Dorsolateral prefrontal cortex (tissue), 122 donors: ENCODE measurements at places on chromosomes 6 and 20. TPM values are rescaled to one million over a fixed set of nuclear protein-coding genes. Genes with fewer than 3 reads are reported as not detected.

GRCh38 chr20:14566505-14566904 lies 229.1 kb upstream of the FLRT3 start:
- no peak for DNase-seq

- DNase-seq = no peak
Observed at GRCh38 chr6:93337014-93337413, 82.3 kb downstream of the EPHA7 start.

DNA sequence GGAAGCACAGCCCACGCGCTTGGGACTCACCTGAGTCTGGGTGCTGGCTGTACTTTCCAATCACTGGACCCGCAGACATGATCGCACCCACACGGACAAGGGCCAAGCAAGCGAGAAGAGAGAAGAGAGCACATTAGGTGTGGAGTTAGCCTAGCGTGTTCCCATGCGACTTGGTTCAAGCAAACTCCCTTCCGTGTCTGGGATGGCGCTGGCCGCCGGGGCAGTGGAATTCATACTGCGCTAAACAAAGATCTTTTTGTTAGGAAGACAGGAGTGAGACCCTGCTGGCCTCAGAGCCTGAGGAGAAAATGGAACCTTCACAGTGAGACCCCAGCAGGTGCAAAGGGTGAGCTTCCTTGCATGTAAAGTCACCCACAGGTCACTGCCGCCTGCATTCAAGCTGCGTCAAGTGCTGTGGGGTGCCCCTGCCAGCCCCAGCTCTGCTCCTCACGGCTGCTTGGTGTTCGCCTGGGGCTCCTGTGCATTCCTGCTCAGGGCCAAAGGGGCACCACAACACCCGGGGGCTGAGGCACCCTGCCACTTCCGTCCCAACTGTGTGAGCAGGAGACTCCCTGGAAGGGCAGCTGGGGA lies 26.4 kb downstream of the PSMG4 start:
- DNase-seq = no peak

- DNase-seq = no peak
Observed at GRCh38 chr20:36116807-36117441, 37.6 kb upstream of the EPB41L1 start.

DNA sequence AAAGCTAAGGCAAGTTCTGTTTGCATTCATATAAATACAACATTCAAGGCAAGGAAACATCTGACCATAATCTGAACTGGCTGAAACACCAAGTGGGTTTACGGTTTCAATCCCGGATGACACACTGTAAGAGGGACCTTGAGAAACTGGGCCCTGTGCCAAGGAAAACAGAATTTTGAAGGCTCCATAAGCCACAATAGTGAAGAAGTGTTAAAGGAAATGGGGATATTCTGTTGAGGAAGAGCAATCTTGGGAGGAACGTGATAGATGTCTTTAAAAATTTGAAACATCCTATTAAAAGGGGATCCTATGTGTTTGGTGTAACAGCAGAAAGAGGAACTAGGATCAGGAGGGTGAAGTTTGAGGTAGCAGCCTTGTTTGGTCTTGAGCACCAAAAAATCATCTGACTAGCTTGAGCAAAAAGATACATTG lies 82.4 kb upstream of the TAB2 start:
- no peak for DNase-seq

DNA sequence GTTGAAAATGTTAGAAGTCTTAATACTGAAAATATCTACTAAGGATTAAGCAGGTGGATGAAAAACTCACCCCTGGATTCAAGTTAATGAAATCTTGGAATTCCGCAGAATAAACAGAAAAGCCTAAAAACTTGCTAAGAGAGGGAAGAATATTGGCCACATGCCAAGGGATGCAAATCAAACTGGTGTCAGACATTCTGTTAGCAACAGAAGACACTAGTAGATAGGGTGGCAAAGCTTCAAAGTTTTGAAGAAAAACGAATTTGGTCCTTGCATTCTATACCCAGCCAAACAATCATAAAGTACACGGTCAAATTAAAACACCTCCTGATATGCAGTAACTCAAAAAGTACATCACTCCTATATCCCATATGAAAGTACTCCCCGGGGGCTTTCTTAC lies 77.1 kb upstream of the ADTRP start:
- DNase-seq = no peak

- no peak for DNase-seq
Observed at GRCh38 chr20:731891-732560, 36.3 kb downstream of the SLC52A3 start.

UBE2J1 gene
- total RNA-seq = 23.2 TPM
